ENCODE measurements at places on chromosomes 2 and 18. TPM values are rescaled to one million over a fixed set of nuclear protein-coding genes. Genes with fewer than 3 reads are reported as not detected.

CYP1B1 gene
- total RNA-seq = 92.6 TPM

RTP5 gene
- not detected for total RNA-seq

GCG gene
- total RNA-seq = not detected

ERBB4 gene
- total RNA-seq = 12.4 TPM

CD28 gene
- total RNA-seq = 1.6 TPM

VIL1 gene
- not detected for total RNA-seq

METTL4 gene
- total RNA-seq = 4.2 TPM

ARHGAP25 gene
- total RNA-seq = 4.2 TPM

ZNF521 gene
- 36.1 TPM for total RNA-seq

- no peak for DNase-seq
- H3K36me3 ChIP-seq = no peaks in the 10 kb centered on the region
- H3K4me3 ChIP-seq = no peak overlapping the region
- H3K27ac ChIP-seq = no peak overlapping the region
- H3K4me1 ChIP-seq = no peaks in the 10 kb centered on the region
Measured at GRCh38 chr2:68931149-68931711, 21.5 kb downstream of the GKN2 start.

GRCh38 chr2:105848367-105848766 is 103.7 kb downstream of the NCK2 start:
- H3K27me3 ChIP-seq = no peaks in the 10 kb centered on the region
- H3K4me1 ChIP-seq = no peaks in the 10 kb centered on the region
- H3K27ac ChIP-seq = no peak overlapping the region
- no peak overlapping the region for H3K4me3 ChIP-seq

DNA sequence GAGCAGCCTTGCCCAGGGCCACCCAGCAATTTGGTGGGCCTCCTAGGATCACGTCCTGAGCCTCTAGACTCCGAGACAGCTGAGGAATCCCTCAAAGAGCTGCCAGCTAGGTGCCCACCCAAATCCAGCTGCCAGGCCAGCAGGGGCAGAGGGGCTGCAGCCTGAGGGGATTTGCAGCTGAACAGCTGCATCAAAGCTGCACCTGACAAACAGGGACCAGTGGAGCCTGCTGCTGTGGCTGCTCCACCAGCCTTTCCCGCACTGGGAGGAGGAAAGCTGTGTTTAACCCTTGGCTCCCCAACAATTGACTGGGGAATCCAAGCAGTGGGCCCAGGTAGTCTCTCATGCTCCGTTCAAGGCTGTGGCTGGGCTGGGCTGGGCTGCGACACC is 8.2 kb downstream of the ADRA2B start:
- DNase-seq = no peak
- no peak overlapping the region for H3K4me3 ChIP-seq
- H3K27me3 ChIP-seq = no peaks in the 10 kb centered on the region

GRCh38 chr2:54712516-54712915 is 10.9 kb upstream of the EML6 start:
- H3K27me3 ChIP-seq = no peaks in the 10 kb centered on the region
- no peak overlapping the region for H3K4me3 ChIP-seq
- H3K27ac ChIP-seq = no peak overlapping the region
- H3K36me3 ChIP-seq = no peaks in the 10 kb centered on the region
- no peak for DNase-seq
- H3K4me1 ChIP-seq = peaks cover 11% of the 10 kb centered on the region

GRCh38 chr2:127226520-127227263 is 6.6 kb upstream of the CYP27C1 start:
- H3K4me3 ChIP-seq = no peak overlapping the region
- no peak for DNase-seq
- H3K36me3 ChIP-seq = no peaks in the 10 kb centered on the region
- H3K27ac ChIP-seq = no peak overlapping the region
- H3K4me1 ChIP-seq = no peaks in the 10 kb centered on the region

DNA sequence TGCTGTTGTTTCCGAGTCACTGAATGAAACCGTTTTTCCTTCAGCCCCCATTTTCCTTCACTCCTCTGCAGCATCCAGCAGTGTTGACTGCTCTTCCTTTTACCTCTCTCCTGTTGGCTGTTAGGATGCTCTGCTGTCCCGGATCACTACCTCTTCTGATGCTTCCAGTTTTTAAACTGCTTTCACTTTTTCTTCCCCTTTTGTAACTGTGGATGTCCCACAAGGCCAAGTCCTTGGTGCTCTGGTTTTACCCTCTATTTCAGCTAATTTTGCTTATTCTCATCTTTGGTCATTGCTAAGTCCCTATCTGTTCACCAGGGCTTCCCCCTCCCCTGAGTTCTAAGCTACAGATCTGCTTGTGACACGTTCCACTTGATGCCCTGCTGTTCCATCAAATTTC is 39.4 kb upstream of the MAP4K3 start:
- no peaks in the 10 kb centered on the region for H3K27me3 ChIP-seq
- H3K27ac ChIP-seq = no peak overlapping the region
- peaks cover 8% of the 10 kb centered on the region for H3K36me3 ChIP-seq

DNA sequence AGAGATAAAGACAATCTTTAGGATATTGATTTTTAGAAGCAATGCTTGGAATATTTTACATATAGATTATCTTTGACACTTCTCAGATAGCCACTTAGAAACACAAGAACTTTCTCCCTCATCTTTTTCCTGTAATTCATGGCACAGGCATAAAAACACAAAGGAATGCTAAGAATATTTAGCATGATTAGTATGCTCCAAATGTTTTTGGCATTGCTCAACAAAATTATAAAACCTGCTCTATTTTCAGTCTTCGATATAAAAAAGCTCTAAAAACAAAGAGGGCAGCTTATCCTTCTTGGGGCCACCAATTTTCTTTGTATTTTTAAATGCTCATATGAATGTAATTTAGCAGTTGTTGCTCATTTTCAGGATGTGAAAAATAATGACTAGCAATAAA is 90.8 kb downstream of the RAD51AP2 start:
- no peaks in the 10 kb centered on the region for H3K36me3 ChIP-seq
- no peak overlapping the region for H3K27ac ChIP-seq
- no peaks in the 10 kb centered on the region for H3K4me1 ChIP-seq
- no peaks in the 10 kb centered on the region for H3K27me3 ChIP-seq

DNA sequence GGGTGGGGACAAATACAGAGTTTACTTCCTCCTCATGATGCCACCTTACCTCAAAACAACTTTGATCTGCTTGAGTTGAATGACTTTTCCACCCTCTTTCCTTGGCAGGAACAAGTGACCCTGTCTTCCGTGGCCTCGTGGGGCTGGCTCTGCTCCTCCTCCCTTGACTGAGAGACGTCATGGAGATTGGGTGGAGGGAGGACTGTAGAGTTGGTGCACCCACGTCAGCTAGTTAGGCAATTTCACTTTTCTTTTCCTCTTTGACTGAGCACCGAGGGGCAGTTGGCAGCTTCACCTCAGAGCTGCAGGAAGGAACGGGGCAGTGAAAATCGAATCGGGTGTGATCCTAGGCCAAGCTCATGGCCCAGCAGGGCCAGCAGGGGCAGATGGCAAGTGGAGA is at the start of gene SP140:
Gene SP140 (plus strand): TSS at position 251 of the 400 bp plus-strand sequence. CDS start 109 bp downstream, at position 360.
- H3K27me3 ChIP-seq = no peaks in the 10 kb centered on the region
- H3K36me3 ChIP-seq = no peaks in the 10 kb centered on the region
- H3K4me3 ChIP-seq = no peak within 1 kb of the TSS
- no peak within 1 kb of the TSS for H3K27ac ChIP-seq
- no peaks in the 10 kb centered on the region for H3K4me1 ChIP-seq

DNA sequence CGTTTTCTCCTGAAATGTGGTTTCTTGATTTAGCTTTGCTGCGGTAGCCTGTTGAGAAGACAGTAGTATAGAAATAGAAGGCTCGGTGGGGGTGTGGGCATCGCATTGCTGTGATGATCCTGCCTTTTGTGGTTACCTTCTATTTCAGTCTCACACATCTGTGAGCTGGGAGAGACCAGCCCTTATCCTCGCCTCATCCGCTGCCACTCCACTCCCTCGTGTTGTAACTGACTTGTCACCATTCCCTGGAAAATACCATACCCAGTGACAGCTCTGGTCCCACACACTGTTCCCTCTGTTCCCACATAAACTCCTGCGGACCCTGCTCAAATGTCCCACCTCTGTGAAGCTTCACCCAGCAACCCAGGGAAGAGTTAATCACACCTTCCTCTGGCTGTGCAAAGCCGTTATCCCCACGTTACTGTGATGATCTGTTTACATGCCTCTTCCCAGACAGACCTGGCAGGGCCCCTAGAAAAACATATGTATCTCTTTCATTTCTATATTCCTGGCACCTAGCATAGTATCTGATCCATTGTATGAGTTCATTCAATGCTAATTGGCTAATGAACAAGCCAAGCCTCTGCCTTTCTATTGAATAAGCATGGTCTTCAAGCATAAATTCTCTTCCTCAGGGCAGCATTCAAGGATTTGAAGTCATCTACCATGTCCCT is 114.6 kb downstream of the MAPK4 start:
- H3K36me3 ChIP-seq = no peaks in the 10 kb centered on the region
- peak overlapping the region; percentile 73 for H3K27ac ChIP-seq
- no peaks in the 10 kb centered on the region for H3K27me3 ChIP-seq
- no peak for DNase-seq
- H3K4me1 ChIP-seq = peaks cover 8% of the 10 kb centered on the region
- H3K4me3 ChIP-seq = no peak overlapping the region

DNA sequence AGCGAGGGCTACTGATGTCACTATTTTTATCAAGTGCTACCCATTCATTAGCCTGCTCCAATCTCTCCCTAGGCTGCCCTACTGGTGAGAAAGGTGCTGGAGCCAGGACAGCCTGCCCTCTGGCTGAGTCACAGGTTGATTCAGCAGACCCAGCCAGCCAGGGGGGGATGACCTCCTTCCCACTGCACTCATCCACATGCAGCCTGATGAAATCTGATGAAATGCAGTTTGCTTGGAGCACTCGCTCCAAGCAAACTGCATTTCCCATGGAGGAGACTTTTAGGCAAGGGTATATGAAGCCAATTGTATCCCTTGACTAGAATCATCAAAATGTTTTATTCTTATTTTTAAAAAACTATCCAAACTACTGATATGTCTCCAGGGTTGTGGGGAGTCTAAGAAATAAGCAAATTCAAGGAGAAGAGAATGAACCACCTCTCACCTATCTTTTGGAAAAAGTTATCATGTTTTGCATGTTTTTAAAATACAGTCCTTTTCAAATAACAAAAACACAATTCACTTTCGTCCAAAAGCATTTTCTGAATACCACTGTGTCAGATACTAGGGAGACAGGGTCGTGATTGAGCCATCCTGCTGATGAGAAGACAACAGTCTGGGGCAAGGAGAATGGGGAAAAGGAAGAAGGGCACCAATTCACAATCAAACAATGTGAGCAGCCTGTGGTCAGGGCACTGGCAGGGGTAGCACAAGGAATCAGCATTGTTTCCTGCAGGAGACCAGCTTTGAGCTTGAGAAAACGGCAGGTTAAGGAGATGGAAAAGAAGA is 128.3 kb downstream of the AFF3 start:
- H3K27me3 ChIP-seq = no peaks in the 10 kb centered on the region
- DNase-seq = peak; percentile 61
- H3K36me3 ChIP-seq = no peaks in the 10 kb centered on the region
- no peak overlapping the region for H3K4me3 ChIP-seq

DNA sequence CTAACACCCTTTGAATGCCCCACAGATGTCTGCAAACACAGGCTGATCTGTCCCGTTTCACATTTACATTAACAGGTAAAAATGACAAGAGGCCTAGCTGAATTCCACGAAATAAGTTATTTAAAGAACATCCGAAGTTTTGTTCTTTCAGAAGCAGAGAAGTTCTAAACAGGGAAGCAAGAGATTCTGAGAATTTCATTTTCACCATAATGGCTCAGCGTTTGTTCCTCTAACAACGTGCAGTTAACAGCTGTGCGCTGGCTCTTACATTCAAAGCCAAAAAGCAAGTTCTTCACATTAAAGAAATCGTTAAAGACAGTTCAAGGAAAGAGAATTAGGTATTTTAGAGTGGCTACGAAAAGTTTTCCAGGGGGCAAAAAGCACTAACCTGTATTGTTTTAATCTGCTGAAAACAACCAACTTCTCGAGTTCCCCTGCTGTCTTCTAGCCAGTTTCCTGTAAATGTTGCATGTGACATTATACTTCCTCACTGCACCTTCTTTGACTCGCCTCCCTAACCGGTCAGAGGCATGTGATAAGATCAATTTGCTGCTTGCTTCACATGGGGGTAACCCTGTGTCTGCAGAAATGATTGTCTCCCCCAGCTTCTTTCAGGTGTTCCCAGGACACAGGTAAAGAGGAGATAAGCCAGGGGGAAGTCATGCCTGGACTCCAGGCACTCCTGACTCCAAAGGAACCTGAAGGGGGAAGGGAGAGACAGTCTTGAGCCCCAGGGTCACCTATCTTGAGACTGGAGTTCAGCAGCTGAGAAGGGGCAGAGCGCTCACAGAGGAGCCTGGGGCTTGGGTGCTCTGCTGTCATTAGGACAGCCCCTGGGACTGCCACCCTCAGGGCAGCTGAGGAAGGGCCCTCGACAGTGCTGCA is 36.8 kb upstream of the WIPF1 start:
- peak overlapping the region; percentile 5 for H3K4me3 ChIP-seq
- no peaks in the 10 kb centered on the region for H3K27me3 ChIP-seq
- no peaks in the 10 kb centered on the region for H3K4me1 ChIP-seq
- peak overlapping the region; percentile 59 for H3K27ac ChIP-seq
- H3K36me3 ChIP-seq = no peaks in the 10 kb centered on the region

- DNase-seq = no peak
- no peak overlapping the region for H3K4me3 ChIP-seq
- H3K4me1 ChIP-seq = no peaks in the 10 kb centered on the region
- H3K27me3 ChIP-seq = no peaks in the 10 kb centered on the region
- no peak overlapping the region for H3K27ac ChIP-seq
- H3K36me3 ChIP-seq = no peaks in the 10 kb centered on the region
Measured at GRCh38 chr2:46072101-46072820, 224.9 kb upstream of the EPAS1 start.

DNA sequence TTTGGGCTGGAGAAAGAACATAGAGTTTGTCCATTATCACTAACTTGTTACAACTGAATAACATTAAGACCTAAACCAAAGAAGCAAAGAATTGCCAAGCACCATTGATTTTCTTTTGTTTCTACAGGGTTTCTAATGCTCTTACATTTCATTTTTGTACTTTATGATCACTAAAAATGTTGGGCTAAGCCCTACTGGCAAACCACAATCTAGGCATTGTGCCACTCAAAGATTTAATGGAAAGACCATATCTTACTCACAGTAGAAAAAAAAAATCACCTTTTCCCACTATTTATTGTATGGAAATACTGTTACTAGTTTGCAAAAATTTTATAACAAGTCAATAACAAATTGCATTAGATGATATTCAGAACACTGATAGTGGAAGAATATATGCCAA is 447.4 kb upstream of the PKDCC start:
- no peaks in the 10 kb centered on the region for H3K36me3 ChIP-seq
- no peaks in the 10 kb centered on the region for H3K27me3 ChIP-seq
- H3K4me3 ChIP-seq = no peak overlapping the region
- H3K27ac ChIP-seq = no peak overlapping the region
- peaks cover 28% of the 10 kb centered on the region for H3K4me1 ChIP-seq
- no peak for DNase-seq

GRCh38 chr2:18701546-18701945 is 112.2 kb upstream of the NT5C1B start:
- H3K36me3 ChIP-seq = no peaks in the 10 kb centered on the region
- no peak overlapping the region for H3K4me3 ChIP-seq
- H3K27me3 ChIP-seq = no peaks in the 10 kb centered on the region
- DNase-seq = no peak
- peaks cover 16% of the 10 kb centered on the region for H3K4me1 ChIP-seq

- H3K27ac ChIP-seq = no peak overlapping the region
- H3K27me3 ChIP-seq = no peaks in the 10 kb centered on the region
- H3K4me1 ChIP-seq = peaks cover 5% of the 10 kb centered on the region
- no peaks in the 10 kb centered on the region for H3K36me3 ChIP-seq
- no peak overlapping the region for H3K4me3 ChIP-seq
Measured at GRCh38 chr2:216352653-216353270, 19.5 kb downstream of the MARCHF4 start.

GRCh38 chr2:21220930-21221329 is 97.2 kb downstream of the TDRD15 start:
- no peaks in the 10 kb centered on the region for H3K27me3 ChIP-seq
- H3K27ac ChIP-seq = no peak overlapping the region
- H3K4me3 ChIP-seq = no peak overlapping the region
